Fibroblast of skin of right biceps (primary cell): ENCODE measurements at places on chromosomes 12 and 14.
A peak's percentile ranks its signal among the peaks of the same experiment; 100 is the strongest.

DNA sequence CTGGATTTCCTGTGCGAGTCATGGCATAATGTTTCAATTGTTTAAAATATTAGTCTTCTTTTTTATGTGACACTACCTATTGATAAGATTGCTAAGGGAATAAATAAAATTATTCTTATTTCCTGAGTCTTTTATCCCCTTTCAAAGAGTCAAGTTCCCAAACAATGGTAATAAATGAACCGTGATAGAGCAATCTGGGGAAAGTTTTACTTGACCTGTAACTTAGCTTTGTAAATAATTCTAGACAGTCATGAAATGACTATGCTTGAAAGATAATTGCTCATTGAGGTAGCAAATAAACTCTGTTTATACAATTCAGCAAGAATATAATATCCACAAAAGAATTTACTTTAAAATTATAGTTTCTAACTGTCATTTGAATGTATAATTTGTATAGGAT is 82.1 kb downstream of the TSPAN8 start:
- DNase-seq, result no peak

DNA sequence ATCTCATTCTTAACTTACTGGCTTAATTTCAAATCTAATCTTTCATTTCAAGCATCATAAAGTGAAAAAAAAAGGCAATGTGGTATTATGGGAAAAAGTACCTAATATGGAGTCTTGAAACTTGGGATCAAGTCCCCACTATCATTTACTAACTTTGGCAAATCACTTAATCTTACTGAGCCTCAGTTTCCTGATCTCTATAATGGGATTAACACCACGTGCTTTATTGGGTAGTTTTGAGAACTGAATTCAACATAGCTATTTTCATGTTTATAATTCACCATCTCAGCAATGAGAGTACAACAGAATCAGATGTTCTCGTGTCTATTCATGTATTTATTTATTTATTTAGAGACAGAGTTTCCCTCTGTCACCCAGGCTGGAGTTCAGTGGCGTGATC is 78.3 kb downstream of the NTN4 start:
- no peak for DNase-seq

- DNase-seq, result no peak
These were observed 93.2 kb downstream of the FBXO33 start for GRCh38 chr14:39339003-39339402.

- no peak for DNase-seq
These were observed 13.3 kb upstream of the RGS6 start for GRCh38 chr14:71918955-71919354.

GRCh38 chr14:52513249-52513648 is 39.1 kb downstream of the TXNDC16 start:
- no peak for DNase-seq

GRCh38 chr12:29521951-29522350 is 24.5 kb upstream of the OVCH1 start:
- DNase-seq, result no peak

- DNase-seq, result peak; percentile 99
These were observed 2.2 kb upstream of the ZFP36L1 start for GRCh38 chr14:68794851-68795596.

DNA sequence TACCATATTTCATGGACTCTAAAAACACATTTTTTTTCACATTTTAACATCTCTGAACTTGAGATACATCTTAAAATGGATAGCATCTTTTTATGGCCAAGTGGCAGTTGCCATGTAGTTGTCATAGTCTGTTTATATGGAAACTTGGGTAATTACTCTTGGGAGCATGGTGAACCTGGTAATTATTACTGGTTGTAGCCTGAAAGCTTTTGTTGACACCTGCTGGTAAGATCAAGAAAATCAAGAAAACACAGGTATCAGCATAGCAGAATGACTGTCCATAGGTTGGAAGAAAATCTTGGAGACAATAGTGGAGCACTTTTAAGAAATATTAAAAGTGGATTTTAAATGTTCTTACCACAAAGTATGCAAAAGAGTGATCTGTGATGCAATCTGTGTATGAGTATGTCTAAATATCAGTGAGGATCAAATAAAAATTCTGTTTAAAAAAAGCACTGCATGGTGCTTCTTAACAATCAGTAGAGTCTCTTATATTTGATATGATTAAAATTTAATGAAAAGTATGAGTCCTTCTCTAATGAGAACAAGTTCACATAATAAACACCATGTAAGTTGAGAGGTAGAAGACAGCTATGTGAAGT is 44.2 kb downstream of the TTC8 start:
- DNase-seq, result peak; percentile 21

DNA sequence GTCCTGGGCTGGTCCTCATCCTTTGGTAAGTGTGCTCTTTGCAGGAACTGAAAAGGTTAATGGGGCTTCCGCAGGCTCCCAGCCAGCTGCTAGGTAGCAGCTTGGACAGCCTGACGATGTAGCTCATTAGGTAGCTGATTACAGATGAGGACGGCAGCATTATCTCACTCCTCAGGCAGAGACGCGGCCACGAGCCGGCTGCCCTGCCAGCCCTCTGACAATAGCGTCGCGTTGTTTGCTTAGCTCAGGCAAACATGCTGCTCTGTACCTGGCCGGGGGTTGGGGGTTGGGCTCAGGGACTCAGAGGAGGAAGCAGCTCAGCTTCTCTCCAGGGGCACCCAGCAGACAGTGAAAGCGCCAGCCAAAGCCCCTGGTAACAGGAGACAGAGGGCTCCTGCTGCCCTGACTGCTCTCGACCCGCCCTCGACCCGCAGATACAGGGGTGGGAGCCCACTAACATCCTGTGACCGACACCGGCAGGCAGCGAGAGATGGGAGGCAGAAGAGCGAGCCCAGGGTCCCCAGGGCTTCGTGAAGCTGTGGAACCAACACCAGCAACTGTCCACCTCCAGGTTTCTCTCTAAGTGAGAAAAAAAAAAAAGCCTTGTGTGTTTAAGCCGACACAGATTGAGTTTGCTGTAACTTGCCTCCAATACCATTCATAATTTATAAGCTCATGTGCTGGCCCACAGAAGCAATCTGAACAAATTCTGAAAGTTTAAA is 53.4 kb upstream of the DLK1 start:
- DNase-seq, result no peak
